Ovary (tissue), 10 donors: ENCODE measurements at places on chromosomes 2 and 18. TPM values are rescaled to one million over a fixed set of nuclear protein-coding genes. Genes with fewer than 3 reads are reported as not detected.

ASB18 gene
- total RNA-seq: not detected

IL37 gene
- not detected for total RNA-seq

- no peaks in the 10 kb centered on the region for H3K27me3 ChIP-seq
- H3K4me3 ChIP-seq: no peak overlapping the region
- H3K4me1 ChIP-seq: peaks cover 4% of the 10 kb centered on the region
- DNase-seq: no peak
- H3K27ac ChIP-seq: no peak overlapping the region
Observed at GRCh38 chr2:170550501-170550900, 164.6 kb upstream of the SP5 start.

- no peaks in the 10 kb centered on the region for H3K27me3 ChIP-seq
- no peak overlapping the region for H3K4me3 ChIP-seq
- no peak for DNase-seq
- no peaks in the 10 kb centered on the region for H3K36me3 ChIP-seq
- no peaks in the 10 kb centered on the region for H3K4me1 ChIP-seq
Observed at GRCh38 chr2:191311156-191311555, 66.0 kb downstream of the MYO1B start.

DNA sequence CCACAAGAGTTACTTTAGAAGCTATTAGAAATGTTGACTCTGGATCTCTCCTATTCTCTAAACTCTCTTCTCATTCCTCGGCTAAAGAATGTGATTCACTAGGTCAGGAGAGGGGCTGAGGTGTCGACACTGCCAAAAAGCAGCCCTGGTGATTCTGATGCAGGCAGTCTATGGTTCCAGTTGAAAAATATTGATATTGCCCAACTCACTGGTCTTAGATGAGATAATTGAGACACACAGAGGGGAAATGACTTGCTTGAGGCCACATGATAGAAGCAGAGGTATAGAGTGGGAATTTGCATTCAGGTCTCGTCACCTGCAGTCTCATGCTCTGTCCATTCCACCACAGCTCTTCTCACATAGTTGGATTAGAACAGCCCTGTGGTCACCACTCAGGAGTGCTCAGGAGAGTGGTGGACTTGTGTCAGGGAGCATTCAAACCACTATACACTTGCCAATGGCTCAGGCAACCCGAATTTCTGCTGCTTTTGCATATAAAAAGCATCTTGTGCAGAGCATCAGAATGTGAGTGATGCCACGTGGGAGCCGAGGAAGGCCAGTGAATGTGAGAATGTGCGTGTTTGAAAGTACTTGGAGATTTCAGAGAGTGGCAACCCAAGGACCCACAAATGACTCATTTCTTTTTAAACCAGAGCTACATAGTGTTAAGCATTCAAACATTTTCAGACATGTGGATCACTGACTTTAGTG, 65.1 kb upstream of the CTLA4 start:
- no peak overlapping the region for H3K27ac ChIP-seq
- DNase-seq: no peak
- no peaks in the 10 kb centered on the region for H3K4me1 ChIP-seq
- H3K4me3 ChIP-seq: no peak overlapping the region
- H3K36me3 ChIP-seq: no peaks in the 10 kb centered on the region

- no peaks in the 10 kb centered on the region for H3K36me3 ChIP-seq
- peak overlapping the region; percentile 79 for H3K4me3 ChIP-seq
- no peaks in the 10 kb centered on the region for H3K27me3 ChIP-seq
- peaks cover 2% of the 10 kb centered on the region for H3K4me1 ChIP-seq
Observed at GRCh38 chr2:58047373-58047935, 848 bp downstream of the VRK2 start.

DNA sequence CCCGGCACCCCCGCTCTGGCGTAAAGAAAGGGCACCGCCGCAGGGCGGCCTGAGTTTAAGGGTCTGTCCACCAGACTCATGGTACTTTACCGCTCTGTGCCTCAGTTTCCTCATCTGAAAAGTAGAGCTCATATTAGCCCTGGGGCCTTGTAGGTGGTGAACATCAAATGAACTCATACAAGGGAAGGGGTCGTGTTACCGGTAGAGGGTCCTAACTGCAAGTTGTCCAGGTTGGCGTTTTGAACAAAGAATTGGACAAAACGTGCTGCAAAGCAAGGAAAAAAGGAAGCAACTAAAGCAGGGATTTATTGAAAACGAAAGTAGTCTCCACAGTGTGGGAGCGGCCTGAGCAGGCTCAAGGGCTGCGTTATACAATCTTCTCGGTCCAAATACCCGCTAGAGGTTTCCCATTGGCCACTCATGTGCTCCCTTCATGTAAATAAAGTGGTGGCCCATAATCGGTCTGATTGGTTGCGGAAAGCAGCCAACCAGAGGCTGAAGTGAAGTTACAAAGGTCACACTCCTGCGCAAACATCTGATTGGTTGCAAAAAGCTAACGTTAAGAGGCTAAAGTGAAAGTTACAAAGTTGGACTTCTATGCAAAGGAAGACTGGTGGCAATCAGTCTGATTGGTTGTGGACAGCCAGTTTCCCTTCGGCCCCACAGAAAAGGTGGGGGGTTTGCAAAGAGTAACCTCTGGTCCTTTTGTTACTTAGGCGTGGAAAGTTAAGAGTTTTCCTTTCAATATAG, 80.7 kb upstream of the LDLRAD4 start:
- peak overlapping the region; percentile 89 for H3K27ac ChIP-seq
- peak overlapping the region; percentile 71 for H3K4me3 ChIP-seq
- H3K4me1 ChIP-seq: peaks cover 1% of the 10 kb centered on the region
- H3K27me3 ChIP-seq: no peaks in the 10 kb centered on the region

GRCh38 chr2:44934038-44934982, 7.2 kb upstream of the SIX3 start:
- H3K27me3 ChIP-seq: no peaks in the 10 kb centered on the region
- H3K4me3 ChIP-seq: no peak overlapping the region
- no peak overlapping the region for H3K27ac ChIP-seq
- no peaks in the 10 kb centered on the region for H3K4me1 ChIP-seq

DNA sequence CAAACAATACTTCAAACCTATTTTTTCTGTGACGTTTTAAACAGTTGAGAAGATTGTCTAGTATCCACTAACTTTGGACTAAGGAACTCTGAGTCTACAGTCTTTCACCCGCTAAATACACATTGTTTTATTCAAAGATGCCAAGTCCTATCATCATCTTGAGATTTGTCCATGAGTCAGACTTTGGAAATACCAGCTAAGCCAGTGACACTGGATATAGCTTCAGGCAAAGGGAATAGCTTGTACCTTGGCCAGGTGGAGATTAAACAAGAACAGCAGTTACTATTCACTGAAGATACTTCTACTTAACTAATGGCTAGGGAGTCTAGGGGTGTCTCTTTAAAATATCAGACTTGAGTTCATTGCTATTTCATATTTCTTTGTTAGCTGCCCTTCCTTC, 137.5 kb downstream of the COMMD1 start:
- DNase-seq: no peak
- no peak overlapping the region for H3K4me3 ChIP-seq
- H3K27me3 ChIP-seq: no peaks in the 10 kb centered on the region
- no peak overlapping the region for H3K27ac ChIP-seq
- no peaks in the 10 kb centered on the region for H3K4me1 ChIP-seq

- H3K4me1 ChIP-seq: no peaks in the 10 kb centered on the region
- no peaks in the 10 kb centered on the region for H3K27me3 ChIP-seq
- no peaks in the 10 kb centered on the region for H3K36me3 ChIP-seq
- DNase-seq: no peak
- no peak overlapping the region for H3K27ac ChIP-seq
Observed at GRCh38 chr18:9890196-9890595, 4.4 kb downstream of the TXNDC2 start.
